Left forelimb (tissue), 1 donor: ENCODE measurements at places on chromosomes 12 and 14.

- no peak for DNase-seq
These were observed 1.2 kb downstream of the PIANP start for GRCh38 chr12:6699259-6699988.

DNA sequence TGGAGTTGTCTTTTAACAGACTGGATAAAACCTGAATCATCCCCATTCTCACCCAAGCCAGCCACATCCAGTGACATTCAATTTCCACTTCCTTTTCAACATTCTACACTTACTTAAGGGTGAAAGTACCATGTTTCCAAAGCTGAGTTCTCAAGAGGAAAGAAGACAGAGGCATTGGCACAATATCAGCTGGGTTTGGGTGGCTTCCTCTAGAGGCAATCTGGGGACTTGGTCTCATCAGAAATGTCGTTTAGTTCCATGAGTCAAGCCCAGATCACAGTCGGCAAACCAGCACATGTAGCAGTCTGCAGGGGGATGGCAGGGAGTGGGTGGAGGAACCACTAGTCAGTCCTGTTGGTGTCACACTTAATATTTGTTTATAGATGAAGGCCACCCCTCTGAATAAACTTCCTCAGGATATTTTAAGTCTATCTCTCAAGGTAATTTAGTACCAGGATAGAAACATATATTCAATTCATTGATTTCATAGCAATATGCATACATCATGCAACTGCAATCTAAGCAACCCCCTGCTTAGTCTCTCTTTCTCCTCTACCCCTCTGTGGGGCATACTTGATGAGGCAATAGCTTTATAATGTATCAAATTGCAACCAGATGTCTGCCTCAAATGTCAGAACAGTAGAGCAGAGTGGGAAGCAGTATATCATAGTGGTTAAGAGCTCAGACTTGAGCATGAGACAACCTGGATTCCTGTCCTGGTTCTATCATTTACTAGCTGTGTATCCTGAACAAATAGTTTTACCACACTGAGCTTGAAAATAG is 3.0 kb downstream of the SRRM4 start:
- no peak for DNase-seq

GRCh38 chr12:51048661-51049251 is 629 bp downstream of the LETMD1 start:
- no peak for DNase-seq

- DNase-seq: no peak
These were observed 56.7 kb downstream of the EPS8 start for GRCh38 chr12:15732341-15733061.

GRCh38 chr12:119840582-119840981 is 36.5 kb downstream of the CIT start:
- DNase-seq: no peak

DNA sequence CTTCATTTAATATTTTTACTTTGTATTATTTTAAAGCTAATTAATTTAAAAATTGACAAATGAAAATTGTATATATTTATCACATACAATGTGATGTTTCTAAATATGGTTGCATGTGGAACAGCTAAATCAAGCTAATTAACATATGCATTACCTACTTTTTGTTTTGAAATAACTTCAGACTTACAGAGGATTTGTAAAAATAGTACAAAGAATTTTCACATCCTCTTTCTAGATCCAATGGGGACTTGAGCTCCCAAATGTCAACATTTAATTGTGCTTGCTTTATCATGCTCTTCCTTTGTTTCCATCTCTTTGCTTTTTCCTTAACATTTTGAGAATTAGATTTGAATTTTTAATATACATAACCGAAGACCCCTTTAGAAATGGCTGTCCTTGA is 6.6 kb downstream of the DCD start:
- no peak for DNase-seq

DNA sequence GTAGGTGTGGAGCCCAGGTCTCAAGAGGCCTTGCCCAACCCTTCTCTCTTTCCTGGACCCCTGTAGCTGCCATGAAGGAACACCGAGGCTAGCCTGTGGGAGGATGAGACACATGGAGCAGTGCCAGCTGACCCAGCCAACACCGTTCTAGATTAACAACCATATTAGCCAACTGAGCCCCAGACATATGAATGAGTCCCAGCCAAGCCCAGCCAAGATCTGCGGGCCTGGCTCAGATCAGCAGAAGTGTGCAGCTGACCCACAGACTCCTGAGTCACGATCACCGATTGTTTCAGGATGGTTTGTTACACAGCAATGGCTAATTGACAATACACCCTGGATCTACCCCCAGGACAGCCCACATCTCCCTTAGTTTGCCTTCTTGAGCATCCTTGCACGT is 82.1 kb downstream of the NTF3 start:
- no peak for DNase-seq

GRCh38 chr12:124509300-124509675 is 58.1 kb downstream of the NCOR2 start:
- DNase-seq: no peak

GRCh38 chr12:5773550-5773949 is 171.5 kb downstream of the ANO2 start:
- DNase-seq: no peak

DNA sequence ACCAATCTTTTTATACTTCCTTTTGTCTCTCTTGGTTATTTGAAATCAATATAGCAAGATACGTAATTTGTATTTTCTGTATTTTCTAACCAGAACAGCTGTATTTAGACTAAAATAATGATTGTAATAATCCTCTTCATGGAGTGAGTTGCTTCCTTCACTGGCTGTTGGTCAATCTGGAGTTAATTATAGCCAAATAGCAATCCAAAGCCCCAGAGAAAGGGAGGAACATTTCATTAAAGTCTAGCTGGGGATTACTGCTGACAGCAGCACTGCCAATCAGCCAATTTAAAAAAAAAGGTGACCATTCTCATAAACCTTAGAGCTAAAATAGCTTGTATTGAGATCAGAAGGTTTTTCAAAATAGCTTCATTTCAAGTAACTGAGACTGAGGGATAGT is 118.0 kb downstream of the TRHDE start:
- DNase-seq: no peak

GRCh38 chr14:54002653-54003052 is 46.0 kb upstream of the BMP4 start:
- DNase-seq: no peak

DNA sequence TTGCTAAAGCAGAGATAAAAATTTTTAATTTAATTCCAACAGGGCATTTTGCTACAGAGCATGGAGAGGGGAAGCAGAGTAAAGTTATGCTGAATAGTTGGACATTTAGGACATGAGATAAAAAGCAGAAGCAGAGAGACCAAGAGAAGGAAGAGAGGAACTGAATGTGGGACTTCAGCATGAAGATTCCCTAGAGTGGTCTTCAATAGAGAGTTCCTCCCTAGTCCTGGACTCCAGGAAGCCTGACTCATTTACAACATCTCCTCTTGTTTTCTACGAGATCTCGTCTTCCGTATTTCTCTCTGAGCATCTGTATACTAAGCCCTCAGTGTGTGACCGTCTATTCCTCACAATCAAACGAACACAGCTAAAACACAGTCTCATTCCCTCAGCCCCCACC is 35.2 kb upstream of the IFT81 start:
- DNase-seq: no peak

DNA sequence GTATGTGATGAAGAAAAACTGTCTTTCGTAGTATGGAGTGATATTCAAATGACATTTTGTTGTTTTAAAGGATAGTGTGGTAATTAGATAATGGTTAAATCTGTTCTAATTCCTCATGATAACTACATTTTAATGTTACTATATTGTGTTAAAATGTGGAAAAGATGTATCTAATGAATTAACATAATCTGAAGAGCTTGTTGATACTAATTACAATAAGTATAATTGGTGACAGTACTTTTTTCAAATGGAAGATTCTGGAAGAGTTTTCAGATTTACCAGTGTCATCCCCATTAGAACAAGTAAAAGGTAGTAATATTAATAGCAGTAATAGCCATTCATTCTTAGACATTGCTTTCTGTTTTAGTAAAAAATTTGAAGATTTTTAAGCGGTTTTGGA is 37.6 kb downstream of the CAND1 start:
- no peak for DNase-seq

- no peak for DNase-seq
These were observed 103.9 kb upstream of the TMEM132D start for GRCh38 chr12:130007771-130008170.

DNA sequence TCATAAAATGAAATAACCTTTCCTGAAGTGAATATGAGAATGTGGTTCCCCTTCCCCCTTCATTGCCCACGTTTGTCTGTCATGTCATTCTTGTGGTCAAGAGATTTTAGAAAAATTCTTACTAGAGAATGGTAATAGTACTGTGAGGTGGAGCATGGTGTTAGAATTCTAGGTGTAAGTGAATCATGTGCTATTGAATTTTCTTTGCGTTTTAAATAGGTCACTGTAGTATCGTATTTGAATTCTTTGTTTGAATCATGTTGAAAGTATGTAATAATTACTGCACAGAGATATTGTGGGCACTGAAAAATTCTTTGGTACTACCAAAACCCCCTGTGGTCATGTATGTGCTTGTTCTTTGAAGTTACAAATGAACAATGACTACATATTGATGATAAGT is 49.9 kb downstream of the FUT8 start:
- no peak for DNase-seq

DNA sequence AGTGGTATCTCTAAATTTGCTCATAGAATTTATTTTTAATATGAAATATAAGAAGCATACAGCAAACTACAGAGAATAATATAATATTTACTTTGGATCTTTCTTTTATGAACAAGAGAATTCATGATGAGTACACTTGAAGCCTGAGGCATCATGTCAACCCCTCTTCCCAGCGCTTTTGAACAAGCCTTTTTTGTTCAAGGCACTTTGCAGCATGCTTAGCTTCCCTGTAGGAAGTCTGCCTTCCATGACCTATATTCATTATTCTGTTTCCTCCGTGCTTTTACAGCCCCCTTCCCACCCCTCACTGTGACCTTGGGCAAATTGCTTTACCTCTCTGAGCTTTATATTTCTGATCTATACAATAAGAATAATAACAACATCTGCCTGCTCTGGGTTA is 41.6 kb downstream of the SCN8A start:
- DNase-seq: no peak

- DNase-seq: no peak
These were observed 13.1 kb upstream of the PPP4R4 start for GRCh38 chr14:94161058-94161457.

DNA sequence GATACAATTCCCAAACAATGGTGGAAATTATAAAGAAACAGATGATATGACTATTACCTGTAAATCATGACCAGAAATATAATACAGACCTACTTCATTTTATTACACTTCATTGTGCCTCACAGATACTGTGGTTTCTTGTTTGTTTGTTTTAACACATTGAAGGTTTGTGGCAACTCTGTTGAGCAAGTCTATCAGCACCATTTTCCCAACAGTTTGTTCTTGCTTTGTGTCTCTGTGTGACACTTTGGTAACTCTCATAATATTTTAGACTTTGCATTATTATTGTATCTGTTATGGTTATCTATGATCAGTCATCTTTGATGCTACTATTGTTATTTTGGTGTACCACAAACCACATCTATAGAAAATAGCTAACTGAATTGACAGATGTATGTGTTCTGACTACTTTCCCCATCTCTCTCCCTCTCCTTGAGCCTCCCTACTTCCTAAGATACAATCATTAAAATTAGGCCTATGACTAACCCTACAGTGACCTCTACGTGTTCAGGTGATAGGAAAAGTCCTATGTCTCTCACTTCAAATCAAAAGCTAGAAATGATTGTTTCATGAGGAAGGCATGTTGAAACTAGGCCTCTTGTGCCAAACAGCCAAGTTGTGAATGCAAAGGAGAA is 49.1 kb downstream of the FBXO33 start:
- no peak for DNase-seq

GRCh38 chr14:79729731-79730130 is 481.6 kb downstream of the DIO2 start:
- no peak for DNase-seq

- no peak for DNase-seq
These were observed 311.8 kb upstream of the AMIGO2 start for GRCh38 chr12:47391566-47391965.

GRCh38 chr12:86331012-86331411 is 74.8 kb upstream of the MGAT4C start:
- no peak for DNase-seq

GRCh38 chr12:116591855-116592637 is 32.9 kb downstream of the MAP1LC3B2 start:
- DNase-seq: peak; percentile 72

- no peak for DNase-seq
These were observed 3.5 kb downstream of the PPFIBP1 start for GRCh38 chr12:27527512-27527911.

DNA sequence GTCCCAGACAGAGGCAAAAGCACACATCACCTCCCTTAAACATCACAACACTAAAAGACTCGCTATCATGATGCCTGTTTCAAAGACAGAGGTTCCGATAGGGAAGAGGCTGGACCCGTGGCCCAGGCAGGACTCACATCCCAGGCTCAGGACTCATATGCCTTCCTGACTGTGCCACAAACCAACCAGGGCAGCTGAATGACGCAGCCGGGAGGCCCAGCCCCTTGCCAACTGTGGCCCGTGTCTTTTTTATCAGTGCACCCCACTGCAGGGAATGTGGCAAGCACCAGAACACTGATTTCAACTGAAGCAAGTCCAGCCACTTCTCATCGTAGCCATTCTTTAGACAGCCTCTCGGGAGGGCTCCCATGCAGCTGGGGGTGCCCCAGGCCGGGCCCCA is 132.3 kb downstream of the KSR2 start:
- DNase-seq: no peak

- DNase-seq: no peak
These were observed 231.0 kb upstream of the HMGA2 start for GRCh38 chr12:65593239-65593701.

DNA sequence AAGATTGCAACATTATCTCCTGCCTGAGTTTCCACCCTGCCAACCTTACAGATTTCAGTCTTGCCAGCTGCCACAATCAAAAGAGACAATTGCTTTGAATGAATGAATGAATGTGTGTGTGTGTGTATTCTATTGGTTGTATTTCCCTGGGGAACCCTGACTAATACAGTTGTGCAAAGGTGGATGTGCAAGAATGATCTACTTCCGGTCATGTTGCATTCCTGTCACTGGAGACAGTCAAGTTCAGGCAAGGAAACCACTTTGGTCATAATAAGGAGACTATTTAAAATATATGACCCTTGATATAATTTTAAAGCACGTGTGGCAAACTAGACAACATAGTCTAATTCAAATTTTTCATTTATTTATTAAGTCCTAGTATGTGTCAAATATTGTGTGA is 13.1 kb downstream of the RERG start:
- DNase-seq: no peak

GRCh38 chr12:25382311-25383106 is 131.8 kb upstream of the KRAS start:
- DNase-seq: no peak

DNA sequence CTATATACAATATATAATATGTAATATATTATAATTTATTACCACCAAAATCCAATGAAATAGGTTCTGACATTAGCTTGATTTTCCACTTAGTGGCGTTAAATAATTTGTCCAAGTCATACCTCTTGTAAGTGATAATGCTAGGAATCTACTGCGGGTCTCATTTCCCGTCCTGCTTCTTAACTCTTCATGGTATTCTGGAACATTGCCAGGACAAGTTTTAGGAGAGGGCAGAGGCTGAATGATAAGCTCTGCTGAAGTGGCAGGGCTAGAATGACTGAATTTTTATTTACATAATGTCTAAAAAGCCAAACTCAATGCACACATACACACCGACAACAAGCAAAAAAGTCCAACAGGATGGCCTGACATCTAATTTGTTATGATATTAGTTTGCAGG is 70.4 kb upstream of the PTPRQ start:
- DNase-seq: no peak
